NCI-H1092 (cell line): ENCODE measurements at places on chromosomes 5 and 9.

- DNase-seq: peak; percentile 59
Observed at GRCh38 chr5:892394-893136, at the start of the genes BRD9 and TRIP13. TSS of gene BRD9 (minus strand) at chr5:892801. CDS start at chr5:892657, 144 bp downstream. TSS of gene TRIP13 (plus strand) at chr5:892884. CDS start at chr5:892999, 115 bp downstream.

GRCh38 chr5:90897618-90898017, 339.0 kb downstream of the ADGRV1 start:
- DNase-seq: no peak

DNA sequence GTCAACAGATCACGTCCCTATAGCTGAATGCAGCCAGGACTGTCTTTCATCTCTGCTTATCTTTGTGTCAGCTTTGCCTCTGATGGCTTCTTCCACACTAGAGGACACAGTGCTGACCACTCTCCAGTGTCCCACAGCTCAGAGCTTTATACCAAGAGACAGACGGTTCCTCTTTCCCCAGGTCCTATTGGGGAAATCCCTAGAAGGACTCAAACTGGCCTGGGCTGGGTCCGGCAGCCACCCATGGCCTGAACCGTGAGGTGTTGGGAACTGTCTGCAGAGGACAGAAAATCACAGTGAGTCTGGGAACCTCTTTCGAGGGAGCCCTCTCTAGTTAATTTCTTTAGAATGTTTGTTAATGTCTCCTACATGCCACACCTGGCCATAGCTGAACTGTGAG, 68.3 kb upstream of the SHB start:
- no peak for DNase-seq

DNA sequence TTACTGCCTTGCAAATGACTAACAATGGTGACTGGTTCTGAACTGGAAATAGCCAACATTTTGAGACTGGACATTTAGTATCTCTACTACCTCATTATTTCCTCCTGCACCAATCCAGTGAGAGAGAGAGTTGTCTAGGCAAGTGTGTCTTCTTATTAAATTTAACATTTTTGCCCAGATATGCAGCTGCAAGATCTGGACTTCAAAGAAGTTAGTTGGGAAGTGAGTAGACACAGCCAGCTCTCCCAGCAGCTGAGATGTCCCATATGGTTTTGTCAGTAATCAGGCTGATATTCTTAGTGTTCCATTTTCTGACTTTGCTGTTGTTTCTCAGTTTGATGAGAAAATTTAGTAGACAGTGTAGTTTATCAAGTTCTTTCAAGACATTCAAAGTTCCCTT, 1778.8 kb upstream of the CDH6 start:
- no peak for DNase-seq

DNA sequence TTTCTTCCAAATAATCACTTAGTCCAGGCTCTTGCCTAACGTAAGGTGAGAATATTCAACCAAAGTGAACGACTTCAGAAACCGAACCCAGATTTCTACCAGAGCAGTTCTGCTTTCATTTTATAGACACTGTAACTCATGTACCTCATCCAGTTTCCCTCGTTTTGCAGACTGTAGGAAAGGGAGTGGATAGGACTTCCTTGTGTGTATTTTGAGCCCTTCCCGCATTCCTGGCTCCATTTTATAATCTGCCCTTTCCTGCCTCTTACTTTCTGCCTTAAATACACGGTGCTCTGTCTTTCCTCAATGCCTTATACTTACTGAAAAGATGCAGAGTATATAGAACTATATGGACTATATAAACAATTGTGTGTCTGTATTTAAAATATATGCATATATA, 20.8 kb downstream of the MINAR2 start:
- DNase-seq: no peak

DNA sequence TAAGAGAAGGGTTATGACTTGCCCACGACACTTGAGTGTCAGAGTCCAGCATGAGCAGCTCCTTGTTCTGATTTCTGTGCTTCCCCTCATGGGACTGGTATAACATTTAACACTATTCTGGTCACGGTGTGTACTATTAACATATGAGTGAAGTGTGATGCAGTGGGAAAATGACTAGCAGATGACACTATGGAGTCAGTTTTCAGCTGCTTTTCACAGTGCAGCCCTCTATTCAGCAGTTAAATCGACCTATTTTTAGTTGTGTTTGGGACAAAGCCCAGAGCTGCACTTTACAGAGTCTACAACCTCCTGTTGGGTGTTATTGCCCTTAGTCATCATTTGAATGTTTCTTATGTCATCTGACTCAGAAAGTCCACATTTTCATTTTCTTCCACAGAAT, 59.1 kb downstream of the CHSY3 start:
- no peak for DNase-seq

- no peak for DNase-seq
Observed at GRCh38 chr9:122033775-122034373, 59.2 kb downstream of the TTLL11 start.

DNA sequence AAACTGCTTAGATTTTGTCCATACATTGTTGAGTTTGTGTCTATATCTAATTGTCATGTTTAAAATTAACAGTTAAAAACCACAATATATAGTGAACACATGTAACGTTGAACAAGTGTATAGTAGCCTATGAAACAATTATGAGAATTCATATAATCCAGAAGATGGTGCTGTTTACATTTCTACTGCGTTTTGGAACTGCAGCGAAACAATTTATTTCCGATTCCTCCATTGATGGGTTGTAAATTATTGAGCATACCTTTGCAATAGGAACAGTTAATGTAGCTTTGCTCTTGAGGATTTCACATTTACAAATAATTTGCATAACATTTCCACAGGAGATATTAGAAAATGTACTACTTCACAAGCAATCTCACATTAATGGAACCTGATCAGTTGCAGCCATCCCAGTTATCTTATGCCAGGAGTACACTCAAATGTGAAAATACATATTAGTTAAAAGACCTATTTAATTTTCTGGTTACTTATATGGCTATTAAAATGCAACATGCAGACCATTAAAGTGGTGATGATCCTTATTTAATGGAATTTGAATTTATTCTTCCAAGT, 411.8 kb downstream of the CDH10 start:
- no peak for DNase-seq
